ENCODE measurements at places on chromosomes 7 and 10. TPM values are rescaled to one million over a fixed set of nuclear protein-coding genes. Genes with fewer than 3 reads are reported as not detected.

GRCh38 chr10:99394256-99394655 is 36.2 kb downstream of the GOT1 start:
- no peaks in the 10 kb centered on the region for H3K4me1 ChIP-seq
- no peaks in the 10 kb centered on the region for H3K27me3 ChIP-seq
- no peak overlapping the region for H3K27ac ChIP-seq
- no peak overlapping the region for H3K4me3 ChIP-seq
- H3K36me3 ChIP-seq: no peaks in the 10 kb centered on the region

DNA sequence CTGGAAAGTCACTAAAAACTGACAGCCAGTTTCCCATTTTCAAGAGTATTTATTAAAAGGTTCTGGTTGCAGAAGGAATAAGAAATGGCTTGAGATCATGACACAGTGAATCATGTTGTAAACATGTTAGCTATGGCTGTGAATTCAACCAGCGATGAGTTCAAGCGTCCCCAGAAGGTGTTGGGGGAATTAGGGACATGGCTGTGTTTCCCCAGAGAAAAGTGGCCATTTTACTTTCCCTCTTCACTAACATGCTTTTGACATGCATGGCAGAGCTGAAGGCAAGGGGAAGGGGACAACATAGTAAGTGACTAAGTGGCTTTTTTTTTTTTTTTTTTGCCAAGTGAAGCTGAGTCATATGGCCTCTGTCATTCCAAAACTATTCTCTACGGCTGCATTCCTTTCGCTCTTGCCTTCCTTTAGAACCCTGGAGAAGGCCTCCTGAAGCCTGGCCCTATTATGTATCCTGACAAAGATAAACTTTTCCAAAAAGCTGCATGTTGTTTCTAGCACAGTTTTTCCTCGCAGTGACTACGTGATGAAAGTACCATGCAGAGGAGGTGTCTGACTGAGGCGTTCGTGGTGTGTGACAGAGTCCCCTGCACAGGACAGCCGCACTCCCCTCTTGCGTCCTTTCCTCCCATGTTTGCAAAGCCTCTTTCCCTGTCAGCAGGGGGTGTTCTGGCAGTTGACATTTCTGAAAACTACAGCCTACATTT is 46.9 kb downstream of the EGFR start:
- H3K4me3 ChIP-seq: peak overlapping the region; percentile 17
- peaks cover 4% of the 10 kb centered on the region for H3K27me3 ChIP-seq
- no peak for DNase-seq
- no peaks in the 10 kb centered on the region for H3K36me3 ChIP-seq

DNA sequence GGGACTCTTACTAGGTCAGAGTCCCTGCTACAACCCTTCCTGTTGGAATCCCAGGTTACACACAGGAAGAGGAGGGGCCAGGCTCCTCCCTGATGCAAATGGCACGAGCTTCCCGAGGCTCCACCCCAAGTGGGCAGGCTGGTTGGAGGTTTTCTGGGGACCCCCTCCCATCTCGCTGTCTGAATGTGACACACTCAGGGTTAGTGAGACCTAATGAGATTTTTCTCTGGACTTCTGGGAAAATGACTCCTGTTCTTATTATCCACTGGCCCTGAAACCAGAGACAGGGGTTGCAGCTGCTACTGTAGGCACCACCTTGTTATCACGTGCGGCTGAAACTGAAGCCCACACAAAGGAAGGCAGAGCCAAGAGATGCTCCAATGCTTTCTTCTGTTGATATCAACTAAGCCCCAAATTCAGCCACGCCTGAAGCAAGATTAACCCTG is 103.3 kb downstream of the FAM107B start:
- peaks cover 17% of the 10 kb centered on the region for H3K4me1 ChIP-seq
- H3K27ac ChIP-seq: no peak overlapping the region
- H3K4me3 ChIP-seq: no peak overlapping the region
- no peaks in the 10 kb centered on the region for H3K36me3 ChIP-seq
- DNase-seq: no peak

GRCh38 chr10:97549587-97550322 is 22.8 kb upstream of the ANKRD2 start:
- peaks cover 5% of the 10 kb centered on the region for H3K27me3 ChIP-seq
- peaks cover 32% of the 10 kb centered on the region for H3K4me1 ChIP-seq

TRIM50 gene
- total RNA-seq: not detected

DNA sequence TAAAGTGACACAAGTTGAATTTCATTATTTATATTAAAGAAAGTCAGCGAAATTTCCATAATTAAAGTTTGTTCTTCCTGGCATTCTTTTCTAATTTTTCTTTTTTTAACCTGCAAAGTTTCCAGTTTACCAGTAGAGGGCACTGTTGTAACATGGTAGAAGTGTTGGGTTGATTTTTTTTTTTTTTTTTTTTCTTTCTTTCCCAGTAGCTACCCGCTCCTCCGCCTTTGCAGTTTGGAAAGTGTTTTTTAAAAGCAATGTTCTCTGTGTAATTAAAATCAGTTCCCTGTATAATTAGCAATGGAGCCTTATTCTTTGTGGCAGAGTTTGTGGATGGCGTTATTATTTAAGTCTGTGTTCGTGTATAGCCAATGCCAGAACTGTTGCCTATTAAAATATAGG is 53.7 kb downstream of the TAF3 start:
- H3K27ac ChIP-seq: no peak overlapping the region
- H3K36me3 ChIP-seq: no peaks in the 10 kb centered on the region
- peaks cover 8% of the 10 kb centered on the region for H3K4me1 ChIP-seq
- DNase-seq: no peak

CCDC71L gene
- 38.9 TPM for total RNA-seq

GRCh38 chr10:104273286-104273685 is 4.3 kb downstream of the GSTO2 start:
- no peaks in the 10 kb centered on the region for H3K27me3 ChIP-seq
- no peak overlapping the region for H3K27ac ChIP-seq
- H3K4me3 ChIP-seq: no peak overlapping the region
- no peaks in the 10 kb centered on the region for H3K4me1 ChIP-seq

GRCh38 chr10:791639-792038 is 102.2 kb upstream of the DIP2C start:
- H3K4me3 ChIP-seq: no peak overlapping the region
- peaks cover 15% of the 10 kb centered on the region for H3K36me3 ChIP-seq
- no peak for DNase-seq
- H3K27ac ChIP-seq: no peak overlapping the region
- peaks cover 2% of the 10 kb centered on the region for H3K27me3 ChIP-seq
- peaks cover 3% of the 10 kb centered on the region for H3K4me1 ChIP-seq

ODAD2 gene
- not detected for total RNA-seq

GRCh38 chr10:84329196-84329611 is 815 bp downstream of the CCSER2 start:
- peak overlapping the region; percentile 98 for H3K4me3 ChIP-seq
- no peaks in the 10 kb centered on the region for H3K36me3 ChIP-seq

CCDC172 gene
- total RNA-seq: not detected

GRCh38 chr10:79066411-79067240 is 2.1 kb upstream of the ZMIZ1 start:
- H3K27me3 ChIP-seq: peaks cover 12% of the 10 kb centered on the region
- H3K27ac ChIP-seq: peak overlapping the region; percentile 86
- peak overlapping the region; percentile 81 for H3K4me3 ChIP-seq
- H3K36me3 ChIP-seq: no peaks in the 10 kb centered on the region
- DNase-seq: no peak

- peaks cover 15% of the 10 kb centered on the region for H3K4me1 ChIP-seq
- peaks cover 5% of the 10 kb centered on the region for H3K27me3 ChIP-seq
- H3K4me3 ChIP-seq: peak overlapping the region; percentile 30
- DNase-seq: no peak
- peak overlapping the region; percentile 83 for H3K27ac ChIP-seq
Observed at GRCh38 chr7:88668591-88668990, 90.9 kb upstream of the ZNF804B start.

- no peak for DNase-seq
- H3K27ac ChIP-seq: no peak overlapping the region
- peaks cover 5% of the 10 kb centered on the region for H3K4me1 ChIP-seq
Observed at GRCh38 chr10:101564490-101564991, 23.5 kb downstream of the POLL start.

THSD7A gene
- total RNA-seq: 211 TPM

- H3K4me1 ChIP-seq: no peaks in the 10 kb centered on the region
- no peak overlapping the region for H3K4me3 ChIP-seq
- no peak for DNase-seq
- peaks cover 2% of the 10 kb centered on the region for H3K27me3 ChIP-seq
- no peak overlapping the region for H3K27ac ChIP-seq
Observed at GRCh38 chr10:77045085-77045484, 592.5 kb downstream of the KCNMA1 start.

DNA sequence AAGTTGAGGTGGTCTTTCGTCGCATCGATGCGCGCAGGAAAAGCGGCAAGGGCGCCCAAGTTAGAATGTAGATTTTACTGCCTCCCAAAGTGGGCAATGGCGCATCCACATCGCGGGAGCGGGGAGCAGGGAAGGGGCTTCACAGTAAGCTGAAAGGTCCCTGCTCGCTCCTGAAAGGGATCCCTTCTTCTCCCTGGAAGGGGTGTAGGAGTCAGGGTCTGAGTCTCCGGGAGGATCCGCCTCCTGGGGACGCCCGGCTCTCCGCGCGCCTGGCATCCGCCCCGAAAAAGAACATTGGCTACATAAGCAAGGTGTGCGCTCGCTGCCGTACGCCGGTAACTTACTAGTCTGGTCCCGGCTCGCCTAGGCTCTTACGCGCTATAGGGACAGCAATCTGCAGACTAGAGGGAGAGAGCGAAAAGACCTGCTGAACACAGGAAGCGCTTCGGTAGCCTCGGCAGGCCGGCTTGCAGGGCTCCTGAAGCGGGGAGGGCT is 804 bp downstream of the UNC5B start:
- no peak overlapping the region for H3K27ac ChIP-seq
- DNase-seq: peak; percentile 39
- peaks cover 22% of the 10 kb centered on the region for H3K4me1 ChIP-seq
- H3K36me3 ChIP-seq: no peaks in the 10 kb centered on the region
- peak overlapping the region; percentile 90 for H3K4me3 ChIP-seq
- H3K27me3 ChIP-seq: peaks cover 20% of the 10 kb centered on the region

DNA sequence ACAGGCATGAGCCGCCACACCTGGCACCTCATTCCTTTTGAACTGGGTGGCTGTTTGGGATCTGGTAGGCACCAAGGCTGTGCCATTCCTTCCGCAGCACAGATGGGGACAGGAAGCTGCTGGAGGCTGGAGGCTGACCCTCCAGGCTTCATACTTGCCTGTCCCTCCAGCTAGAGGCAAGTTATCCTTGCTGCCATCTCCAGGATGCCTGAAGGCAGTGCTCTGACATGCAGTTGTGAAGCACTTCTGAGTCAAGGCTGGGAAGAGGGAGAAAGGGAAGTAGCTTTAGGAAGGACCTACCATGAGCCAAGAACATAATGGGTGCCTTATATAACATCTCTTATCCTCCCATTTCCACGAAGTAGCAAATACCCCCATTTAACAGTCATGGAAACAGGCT is 9.5 kb downstream of the MARVELD1 start:
- no peak for DNase-seq
- H3K27me3 ChIP-seq: peaks cover 2% of the 10 kb centered on the region
- H3K4me1 ChIP-seq: peaks cover 12% of the 10 kb centered on the region
- H3K36me3 ChIP-seq: no peaks in the 10 kb centered on the region
- no peak overlapping the region for H3K4me3 ChIP-seq
- no peak overlapping the region for H3K27ac ChIP-seq

DNA sequence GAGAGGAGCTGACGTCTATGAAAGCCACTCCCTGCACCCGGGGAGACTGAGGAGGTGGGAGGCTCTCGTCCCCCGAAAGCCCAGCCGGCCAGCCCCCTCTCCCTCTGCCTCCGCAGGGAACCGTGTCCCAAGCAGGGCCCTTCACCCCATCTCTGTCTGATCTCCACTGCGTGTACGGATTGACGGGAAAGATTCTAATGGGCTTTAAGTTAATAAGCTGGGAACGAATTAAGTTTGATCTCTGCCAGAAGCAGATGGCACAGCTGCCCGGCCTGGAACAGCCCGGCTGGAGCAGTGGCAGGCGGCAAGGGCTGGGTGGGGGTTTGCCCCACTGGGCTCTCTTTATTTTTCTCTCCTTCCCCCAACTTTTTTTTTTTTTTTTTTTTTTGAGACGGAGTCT is 6.1 kb upstream of the SLC29A4 start:
- H3K4me3 ChIP-seq: no peak overlapping the region
- no peaks in the 10 kb centered on the region for H3K4me1 ChIP-seq
- no peaks in the 10 kb centered on the region for H3K36me3 ChIP-seq
- peaks cover 16% of the 10 kb centered on the region for H3K27me3 ChIP-seq
- no peak for DNase-seq

DNA sequence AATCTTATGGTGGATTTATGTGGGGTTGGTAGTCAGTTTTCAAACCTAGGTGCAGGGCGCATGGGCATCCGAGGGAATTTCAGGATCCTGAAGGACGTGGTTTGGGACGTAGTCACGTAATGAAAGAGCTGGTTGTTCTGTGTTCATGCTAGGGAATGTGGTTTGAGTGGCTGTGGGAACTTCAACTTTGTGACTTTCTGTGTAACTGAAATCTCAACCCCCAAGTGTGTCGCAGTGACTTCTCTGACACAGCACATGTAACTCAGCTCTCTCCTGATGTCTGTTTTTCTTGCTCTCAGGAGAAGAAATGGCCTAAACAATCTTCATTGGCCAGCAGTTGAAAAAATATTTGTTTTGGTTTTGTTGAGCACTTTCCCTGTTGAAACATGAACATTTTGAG is 199.0 kb downstream of the PTEN start:
- no peak overlapping the region for H3K27ac ChIP-seq
- H3K4me3 ChIP-seq: no peak overlapping the region
- peaks cover 2% of the 10 kb centered on the region for H3K27me3 ChIP-seq
- no peak for DNase-seq

GRCh38 chr7:31267486-31267885 is 73.0 kb downstream of the NEUROD6 start:
- DNase-seq: no peak
- H3K4me3 ChIP-seq: no peak overlapping the region

CPED1 gene
- not detected for total RNA-seq

OPALIN gene
- total RNA-seq: not detected

- peaks cover 2% of the 10 kb centered on the region for H3K4me1 ChIP-seq
- no peak for DNase-seq
- H3K27ac ChIP-seq: no peak overlapping the region
- H3K27me3 ChIP-seq: no peaks in the 10 kb centered on the region
- H3K4me3 ChIP-seq: no peak overlapping the region
Observed at GRCh38 chr7:103630318-103630717, 184.3 kb upstream of the SLC26A5 start.

PDE1C gene
- 3.3 TPM for total RNA-seq

STOX1 gene
- 0.47 TPM for total RNA-seq

- peak; percentile 14 for DNase-seq
- no peak overlapping the region for H3K27ac ChIP-seq
- H3K27me3 ChIP-seq: no peaks in the 10 kb centered on the region
- no peak overlapping the region for H3K4me3 ChIP-seq
- no peaks in the 10 kb centered on the region for H3K4me1 ChIP-seq
Observed at GRCh38 chr7:157558875-157559595, 222.2 kb downstream of the DNAJB6 start.

- no peak overlapping the region for H3K27ac ChIP-seq
- peak overlapping the region; percentile 30 for H3K4me3 ChIP-seq
- no peak for DNase-seq
- H3K36me3 ChIP-seq: no peaks in the 10 kb centered on the region
- peaks cover 2% of the 10 kb centered on the region for H3K27me3 ChIP-seq
Observed at GRCh38 chr7:151719031-151719896, 157.7 kb downstream of the PRKAG2 start.

Data from glutamatergic neuron (in vitro differentiated cells).